ENCODE measurements at places on chromosomes 1 and 21. TPM values are rescaled to one million over a fixed set of nuclear protein-coding genes. Genes with fewer than 3 reads are reported as not detected.

- H3K36me3 ChIP-seq = 0 out of 2 replicates have a peak, but pooled peaks cover 5% of the 10 kb centered on the region
- H3K27me3 ChIP-seq = no peaks in the 10 kb centered on the region
- H3K27ac ChIP-seq = no peak overlapping the region
- no peak for DNase-seq
These were observed 61.4 kb downstream of the MAGI3 start for GRCh38 chr1:113451710-113452109.

GRCh38 chr1:159854693-159855192 is 7.7 kb downstream of the VSIG8 start:
- DNase-seq = peak; percentile 70
- H3K27ac ChIP-seq = peak overlapping the region; percentile 66
- no peaks in the 10 kb centered on the region for H3K27me3 ChIP-seq

GRCh38 chr1:153801028-153801625 is 25.9 kb downstream of the SLC27A3 start:
- peaks cover 7% of the 10 kb centered on the region for H3K4me1 ChIP-seq
- no peaks in the 10 kb centered on the region for H3K27me3 ChIP-seq
- H3K36me3 ChIP-seq = no peaks in the 10 kb centered on the region
- H3K4me3 ChIP-seq = no peak overlapping the region

- H3K27me3 ChIP-seq = no peaks in the 10 kb centered on the region
- no peak overlapping the region for H3K27ac ChIP-seq
- no peak overlapping the region for H3K4me3 ChIP-seq
- H3K36me3 ChIP-seq = no peaks in the 10 kb centered on the region
These were observed 101.0 kb downstream of the SIM2 start for GRCh38 chr21:36799869-36800268.

The KRTAP11-1 gene
- not detected for total RNA-seq

GRCh38 chr21:30257773-30258172 is 25.0 kb downstream of the KRTAP24-1 start:
- H3K36me3 ChIP-seq = no peaks in the 10 kb centered on the region
- H3K27ac ChIP-seq = no peak overlapping the region
- no peaks in the 10 kb centered on the region for H3K4me1 ChIP-seq
- DNase-seq = no peak
- H3K27me3 ChIP-seq = no peaks in the 10 kb centered on the region
- H3K4me3 ChIP-seq = no peak overlapping the region

The ATAD3A gene
- total RNA-seq = 36.6 TPM

The SPRR5 gene
- not detected for total RNA-seq

DNA sequence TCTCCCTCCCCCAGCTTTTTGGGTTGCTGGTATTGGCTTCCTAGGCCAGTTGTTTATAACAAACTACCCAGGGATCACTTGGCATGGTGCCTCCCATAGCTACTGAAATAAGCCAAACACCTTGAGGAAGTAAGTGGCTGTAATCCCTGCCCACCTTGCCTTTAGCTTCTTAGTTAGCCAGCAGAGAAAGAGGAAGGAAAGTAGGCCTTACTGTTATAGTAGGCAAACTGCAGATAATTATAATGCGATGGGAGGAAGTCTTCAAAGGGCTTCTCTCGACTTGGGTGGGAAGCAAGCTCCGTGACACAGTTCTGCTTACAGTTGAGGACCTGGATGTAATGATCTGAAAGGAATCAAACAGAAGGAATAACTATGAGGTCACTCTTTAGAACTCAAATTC is 8.2 kb downstream of the P3H1 start:
- no peaks in the 10 kb centered on the region for H3K4me1 ChIP-seq
- H3K27me3 ChIP-seq = no peaks in the 10 kb centered on the region
- H3K4me3 ChIP-seq = no peak overlapping the region
- H3K27ac ChIP-seq = no peak overlapping the region
- 0 out of 2 replicates have a peak, but pooled peaks cover 4% of the 10 kb centered on the region for H3K36me3 ChIP-seq

DNA sequence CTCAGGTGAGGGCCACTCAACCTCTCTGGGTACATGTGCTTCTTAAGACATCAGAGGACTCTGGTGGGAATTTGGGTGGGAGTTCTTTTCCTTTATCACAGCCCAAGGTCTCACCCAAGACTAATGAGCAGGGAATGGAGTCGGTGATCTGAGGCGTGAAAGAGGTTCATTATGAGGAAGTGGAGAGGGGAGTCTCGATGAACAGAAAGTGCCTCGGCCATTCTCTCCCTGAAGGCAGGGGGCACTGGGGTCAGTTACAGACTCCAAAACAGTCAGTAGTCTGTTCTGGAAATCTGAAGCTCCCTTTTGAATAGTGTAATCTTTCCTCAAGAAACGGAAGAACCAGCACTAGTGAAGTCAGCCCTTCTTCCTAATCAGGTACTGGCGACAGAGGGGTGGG is 36.2 kb downstream of the HSD3B2 start:
- no peak for DNase-seq
- H3K4me1 ChIP-seq = peaks cover 25% of the 10 kb centered on the region
- H3K27ac ChIP-seq = no peak overlapping the region
- no peaks in the 10 kb centered on the region for H3K36me3 ChIP-seq
- no peaks in the 10 kb centered on the region for H3K27me3 ChIP-seq

GRCh38 chr1:215923129-215923824 is 356.2 kb downstream of the KCTD3 start:
- no peaks in the 10 kb centered on the region for H3K4me1 ChIP-seq
- DNase-seq = no peak
- H3K36me3 ChIP-seq = no peaks in the 10 kb centered on the region
- H3K27me3 ChIP-seq = no peaks in the 10 kb centered on the region

GRCh38 chr1:22347854-22348760 is 103.5 kb upstream of the ZBTB40 start:
- H3K4me3 ChIP-seq = no peak overlapping the region
- 0 out of 2 replicates have a peak, but pooled peaks cover 11% of the 10 kb centered on the region for H3K4me1 ChIP-seq
- peaks cover 5% of the 10 kb centered on the region for H3K27me3 ChIP-seq
- H3K27ac ChIP-seq = no peak overlapping the region
- H3K36me3 ChIP-seq = no peaks in the 10 kb centered on the region
- no peak for DNase-seq

DNA sequence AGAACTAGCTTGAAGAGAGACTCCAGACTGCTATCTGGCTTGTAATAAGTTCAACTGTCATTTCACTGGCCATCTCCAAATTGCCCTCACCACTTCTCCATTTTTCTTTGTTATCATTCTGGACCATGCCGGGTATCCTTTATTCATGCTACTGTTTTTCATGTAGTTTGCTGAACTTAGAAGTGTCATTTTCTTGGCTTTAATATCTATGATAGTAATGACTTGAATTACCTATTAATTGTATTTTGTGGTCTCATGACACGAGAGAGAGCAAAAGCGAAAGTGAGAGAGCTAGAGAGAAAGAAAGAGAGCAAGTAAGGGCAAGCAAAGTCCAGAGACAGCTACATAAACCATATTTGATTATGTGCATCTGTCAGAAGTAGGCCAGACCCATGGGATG is 184.9 kb upstream of the ATP1B1 start:
- no peaks in the 10 kb centered on the region for H3K36me3 ChIP-seq
- H3K27me3 ChIP-seq = no peaks in the 10 kb centered on the region
- DNase-seq = no peak

DNA sequence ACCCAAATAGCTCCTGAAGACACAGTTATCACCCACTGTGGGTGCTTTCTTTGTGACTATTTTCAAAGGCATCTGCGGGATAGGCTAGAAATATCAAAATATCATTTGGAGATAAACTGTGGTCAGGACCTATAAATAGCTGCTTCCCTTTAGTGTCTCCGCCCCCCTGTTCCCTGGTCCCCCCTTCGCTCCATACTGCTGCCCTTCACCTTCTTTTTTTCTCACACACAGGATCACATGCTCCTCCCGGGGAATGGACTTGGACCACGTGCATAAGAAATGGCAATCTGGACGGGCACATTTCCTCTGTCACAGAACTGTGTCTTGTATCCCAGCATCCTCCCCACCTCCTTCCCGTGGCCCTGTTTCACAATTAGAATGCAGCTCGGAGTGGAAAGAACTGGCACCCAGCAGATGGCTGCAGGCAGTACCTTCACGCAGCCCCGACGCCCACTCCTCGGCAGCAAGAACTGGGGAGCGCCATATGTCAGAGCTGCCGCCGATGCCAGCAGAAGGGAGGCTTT is 68.8 kb upstream of the SSX2IP start:
- no peak overlapping the region for H3K27ac ChIP-seq
- no peaks in the 10 kb centered on the region for H3K27me3 ChIP-seq
- no peaks in the 10 kb centered on the region for H3K36me3 ChIP-seq
- H3K4me1 ChIP-seq = no peaks in the 10 kb centered on the region
- H3K4me3 ChIP-seq = no peak overlapping the region

DNA sequence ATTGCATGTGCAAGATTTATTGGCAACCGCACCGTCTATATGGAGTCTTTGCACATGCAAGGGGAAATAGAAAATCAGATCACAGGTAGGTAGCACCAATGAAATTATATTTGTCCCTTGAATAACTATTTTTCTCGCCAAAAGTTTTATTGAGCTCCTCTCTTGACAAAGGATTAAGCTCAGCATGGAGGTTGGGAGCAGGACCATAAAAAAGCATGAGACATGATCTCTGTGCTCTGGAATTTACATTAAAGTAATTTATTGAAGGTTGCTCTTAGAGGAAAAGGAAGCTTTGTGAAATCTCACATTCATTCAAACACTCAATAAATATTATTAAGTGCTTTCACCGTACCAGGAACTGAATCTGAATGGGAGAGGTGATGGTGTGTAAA is 66.0 kb upstream of the UBE2U start:
- no peaks in the 10 kb centered on the region for H3K27me3 ChIP-seq
- no peak overlapping the region for H3K27ac ChIP-seq
- H3K4me1 ChIP-seq = peaks cover 34% of the 10 kb centered on the region
- peaks cover 15% of the 10 kb centered on the region for H3K36me3 ChIP-seq
- no peak for DNase-seq

DNA sequence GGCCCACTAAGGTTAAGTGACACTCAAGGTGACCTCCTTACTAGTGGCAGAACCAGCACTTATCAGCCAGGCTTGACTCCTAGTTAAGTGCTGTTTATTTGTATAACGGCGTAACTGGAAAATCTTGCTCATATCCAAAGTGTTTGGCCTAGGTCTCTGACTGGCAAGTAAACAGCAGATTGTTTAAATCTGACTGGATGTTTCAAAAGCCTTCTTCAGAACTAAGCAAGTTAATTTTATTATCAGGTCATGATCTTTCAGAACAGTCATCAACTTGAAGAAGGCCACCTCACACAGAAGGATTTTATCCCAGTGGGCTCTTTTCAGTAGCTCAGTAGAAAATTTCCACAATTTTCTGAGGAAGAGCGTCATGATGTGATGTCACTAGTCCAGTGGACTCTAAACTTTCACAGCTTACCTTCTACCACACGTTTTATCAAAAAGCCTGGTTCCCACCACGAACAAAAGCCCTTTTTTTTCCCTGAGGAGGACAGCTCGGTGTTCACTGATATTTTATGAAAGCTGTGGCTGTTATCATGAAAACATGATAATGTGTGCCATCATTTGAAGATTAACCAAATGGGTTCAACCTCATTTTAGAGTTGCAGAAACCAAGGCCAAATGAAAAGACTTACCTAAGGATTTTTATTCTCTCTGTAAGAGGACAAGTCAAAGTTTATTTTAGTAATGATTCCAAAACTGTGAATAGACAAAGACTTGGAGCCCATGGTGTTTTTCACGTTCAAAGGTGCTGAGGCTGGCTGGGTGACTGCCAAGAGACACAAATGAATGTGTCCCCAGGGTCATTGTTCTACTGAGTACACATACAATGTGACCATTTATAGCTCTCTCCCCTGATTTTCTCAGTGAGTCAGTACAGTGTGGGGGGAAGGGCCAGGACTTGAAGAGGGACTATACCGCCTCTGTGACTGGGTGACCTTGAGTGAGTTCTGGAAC is 9.1 kb downstream of the SGIP1 start:
- no peaks in the 10 kb centered on the region for H3K36me3 ChIP-seq
- DNase-seq = peak; percentile 84
- no peaks in the 10 kb centered on the region for H3K27me3 ChIP-seq
- H3K27ac ChIP-seq = peak overlapping the region; percentile 69
- no peak overlapping the region for H3K4me3 ChIP-seq
- H3K4me1 ChIP-seq = peaks cover 21% of the 10 kb centered on the region

The GBP7 gene
- not detected for total RNA-seq

- peaks cover 25% of the 10 kb centered on the region for H3K27me3 ChIP-seq
- H3K36me3 ChIP-seq = no peaks in the 10 kb centered on the region
- peak; percentile 86 for DNase-seq
- H3K4me1 ChIP-seq = peaks cover 12% of the 10 kb centered on the region
- no peak overlapping the region for H3K27ac ChIP-seq
These were observed 102.8 kb downstream of the RHOU start for GRCh38 chr1:228837817-228838716.

The TTLL7 gene
- total RNA-seq = 2.9 TPM

GRCh38 chr1:41357451-41358101 is 3.7 kb upstream of the FOXO6 start:
- H3K27me3 ChIP-seq = peaks cover 5% of the 10 kb centered on the region
- DNase-seq = no peak
- H3K36me3 ChIP-seq = no peaks in the 10 kb centered on the region
- no peak overlapping the region for H3K27ac ChIP-seq
- H3K4me3 ChIP-seq = no peak overlapping the region
- H3K4me1 ChIP-seq = peaks cover 68% of the 10 kb centered on the region

DNA sequence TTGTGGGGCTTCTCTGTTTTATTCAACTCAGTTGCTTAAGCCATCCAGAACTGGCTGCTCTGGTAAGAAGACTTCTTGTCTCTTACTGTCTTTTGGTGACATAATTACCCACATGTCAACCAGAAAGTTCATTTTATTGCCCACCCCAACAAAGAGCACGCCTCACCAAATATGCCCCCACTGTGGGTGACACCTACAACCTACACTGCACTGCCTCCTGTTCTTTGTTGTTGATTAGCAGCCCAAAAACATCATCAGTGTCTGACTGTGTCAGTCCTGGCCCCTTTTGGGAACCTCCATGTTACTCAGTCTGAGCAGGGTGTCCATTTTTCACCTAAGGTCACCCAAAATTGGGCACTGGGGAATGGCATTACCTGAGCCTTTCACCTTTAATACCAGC is 49.3 kb downstream of the ZNF678 start:
- H3K27ac ChIP-seq = no peak overlapping the region
- no peaks in the 10 kb centered on the region for H3K4me1 ChIP-seq
- no peaks in the 10 kb centered on the region for H3K27me3 ChIP-seq

DNA sequence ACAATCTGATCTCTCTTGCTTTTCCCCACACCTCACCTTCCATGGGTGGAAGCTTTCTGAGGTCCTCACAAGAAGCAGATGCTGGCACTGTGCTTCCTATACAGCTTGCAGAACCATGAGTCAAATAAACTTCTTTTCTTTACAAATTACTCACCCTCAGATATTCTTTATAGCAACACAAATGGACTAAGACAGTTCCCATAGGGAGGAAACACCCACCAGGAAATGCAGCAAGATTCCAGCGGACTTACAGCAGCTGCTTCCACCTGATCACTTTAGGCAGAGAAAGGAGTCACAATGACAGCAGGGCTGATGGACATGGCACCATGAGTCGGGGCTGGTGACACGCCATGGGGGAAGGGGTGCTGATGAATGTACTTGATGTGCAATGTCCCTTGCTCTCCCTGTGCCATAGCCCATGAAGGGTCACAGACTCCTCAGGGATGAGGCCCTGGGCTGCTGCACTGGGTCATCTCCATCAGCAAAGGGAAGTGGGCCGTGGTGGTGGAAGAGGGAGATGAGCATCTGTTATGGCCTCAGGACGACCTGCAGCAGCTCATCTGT is 53.9 kb downstream of the PRSS38 start:
- H3K27me3 ChIP-seq = peaks cover 43% of the 10 kb centered on the region
- no peak overlapping the region for H3K27ac ChIP-seq
- H3K4me1 ChIP-seq = no peaks in the 10 kb centered on the region
- DNase-seq = no peak
- H3K36me3 ChIP-seq = no peaks in the 10 kb centered on the region

Data from PC-9 (cell line).